ENCODE measurements at places on chromosomes 13 and 19.

GRCh38 chr13:44307255-44307654, 66.4 kb upstream of the SERP2 start:
- DNase-seq: no peak

DNA sequence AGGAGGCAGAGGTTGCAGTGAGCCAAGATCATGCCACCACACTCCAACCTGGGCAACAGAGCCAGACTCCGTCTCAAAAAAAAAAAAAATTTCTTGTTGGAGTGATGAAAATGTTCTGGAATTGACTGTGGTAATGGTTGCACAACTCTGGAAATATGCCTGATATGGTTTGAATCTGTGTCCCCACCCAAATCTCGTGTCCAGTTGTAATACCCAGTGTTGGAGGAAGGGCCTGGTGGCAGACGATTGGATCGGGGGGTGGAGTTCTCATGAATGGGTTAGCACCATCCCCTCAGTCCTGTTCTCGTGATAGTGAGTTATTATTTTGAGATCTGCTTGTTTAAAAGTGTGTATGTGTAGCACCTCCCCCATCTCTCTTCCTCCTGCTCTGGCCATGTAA, 41.1 kb upstream of the MAP3K10 start:
- DNase-seq: no peak

GRCh38 chr19:10505583-10506229, 2.5 kb upstream of the KEAP1 start:
- DNase-seq: no peak

DNA sequence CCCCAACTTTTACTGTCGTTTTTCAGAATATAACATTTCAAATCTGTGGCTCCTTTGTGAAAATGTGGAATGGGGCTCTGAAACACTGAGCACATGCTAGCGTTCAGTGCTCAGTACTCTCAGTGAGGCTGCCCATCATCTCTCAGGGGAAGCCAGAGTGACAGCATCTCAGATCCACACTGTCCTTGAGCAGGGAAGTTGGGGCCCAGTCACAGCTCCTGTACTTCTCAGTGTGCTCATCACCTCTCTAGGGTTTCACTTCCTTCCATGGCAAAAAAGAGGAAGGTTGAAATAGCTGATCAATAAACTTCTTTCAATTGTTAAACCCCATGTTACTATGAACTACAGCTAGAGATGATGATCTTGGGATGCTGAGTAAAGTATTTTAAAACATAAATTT, 565.9 kb upstream of the SPRY2 start:
- DNase-seq: no peak

DNA sequence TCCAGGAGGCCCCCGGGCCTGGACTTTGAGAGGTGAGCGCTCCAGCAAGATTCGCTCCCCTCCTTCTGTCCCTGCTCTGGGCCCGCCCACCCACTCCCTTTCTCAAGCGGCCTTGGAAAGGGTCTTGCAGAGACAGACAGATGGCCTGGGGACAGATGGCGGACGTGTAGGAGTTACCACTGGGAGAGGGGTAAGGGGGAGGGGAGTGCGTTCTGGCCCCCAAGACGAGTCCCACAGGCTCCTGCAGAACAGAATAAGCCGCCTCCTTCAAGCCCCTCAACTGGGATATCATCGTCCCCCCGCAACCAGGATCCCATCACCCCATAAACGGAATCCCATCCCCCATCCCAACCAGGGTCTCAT, 3.6 kb upstream of the TNFAIP8L1 start:
- no peak for DNase-seq

DNA sequence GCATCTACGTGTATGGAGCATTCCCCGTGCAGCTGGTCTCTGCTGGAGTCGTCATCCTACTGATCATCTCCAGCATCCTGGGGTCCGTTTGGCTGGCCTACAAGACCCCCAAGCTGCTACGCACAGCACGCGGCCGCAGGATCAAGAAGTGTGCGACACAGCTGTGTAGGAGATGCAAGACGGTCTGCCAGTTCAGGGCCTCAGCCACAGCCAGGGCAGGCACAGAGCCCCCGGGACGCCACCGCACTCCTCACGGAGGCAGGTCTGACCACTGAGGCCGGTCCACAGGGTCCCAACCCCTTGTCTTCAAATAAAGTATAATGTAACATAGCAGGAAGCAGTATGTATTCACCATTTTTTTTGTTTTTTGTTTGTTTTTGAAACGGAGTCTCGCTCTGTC, 6.1 kb downstream of the PRR22 start:
- DNase-seq: no peak

GRCh38 chr19:13262450-13262849, 112.2 kb downstream of the IER2 start:
- DNase-seq: no peak

DNA sequence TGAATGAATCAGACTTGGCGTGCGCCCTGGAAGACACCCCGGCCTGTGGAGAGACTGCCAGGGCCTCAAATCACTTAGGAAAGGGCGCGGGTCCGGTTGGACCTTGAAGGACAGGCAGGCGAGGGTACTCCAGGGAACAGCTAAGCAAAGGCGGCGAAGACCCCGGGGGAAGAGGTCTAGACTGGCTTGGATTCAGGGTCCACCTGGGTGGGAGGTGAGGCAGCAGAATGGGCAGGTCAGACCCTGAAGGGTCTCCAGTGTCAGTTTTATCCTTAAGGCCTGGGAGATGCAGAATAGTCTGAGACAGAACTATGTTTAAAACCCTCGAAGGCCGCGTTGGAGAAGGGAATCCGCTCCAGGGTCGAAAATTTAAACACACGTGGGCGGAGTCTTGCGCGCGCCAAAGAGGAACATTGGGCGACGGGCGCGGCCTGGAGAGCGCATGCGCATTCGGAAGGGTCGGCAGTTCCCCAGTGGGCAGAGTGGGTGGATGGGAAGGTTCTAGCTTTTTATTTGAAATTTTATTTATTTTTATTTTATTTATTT, 567 bp upstream of the SMG9 start:
- no peak for DNase-seq

Measured in amniotic stem cell (primary cell).